ENCODE measurements at places on chromosomes 12 and 14.

GRCh38 chr12:45637706-45638105, 91.8 kb upstream of the ARID2 start:
- no peak for DNase-seq

- no peak for DNase-seq
Measured at GRCh38 chr14:33280646-33281045, 342.0 kb downstream of the NPAS3 start.

DNA sequence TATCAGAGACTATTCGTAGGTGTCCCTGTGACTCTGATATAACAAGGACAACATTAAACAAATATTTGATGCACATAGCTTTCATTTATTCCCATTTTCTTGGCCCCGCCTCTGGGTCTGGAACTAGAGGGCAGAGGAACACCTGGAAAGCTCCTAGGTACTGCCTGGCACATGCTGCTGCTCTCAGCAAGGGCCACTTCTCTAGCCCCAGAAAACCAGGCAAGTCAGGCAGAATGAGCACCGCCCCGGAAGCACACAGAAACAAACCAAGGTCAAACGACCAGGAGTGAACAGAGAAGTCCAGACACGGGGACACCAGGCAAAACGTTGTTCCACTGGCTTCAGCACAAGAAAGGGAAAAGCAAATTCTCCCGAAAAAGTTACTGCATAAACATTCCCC, 76.1 kb downstream of the TTC7B start:
- DNase-seq = no peak

- DNase-seq = no peak
Measured at GRCh38 chr12:49260166-49260565, 4.7 kb upstream of the TUBA1C start.

GRCh38 chr12:124479680-124480468, 87.5 kb downstream of the NCOR2 start:
- no peak for DNase-seq

GRCh38 chr14:76581592-76581991, 179.7 kb upstream of the VASH1 start:
- DNase-seq = no peak

DNA sequence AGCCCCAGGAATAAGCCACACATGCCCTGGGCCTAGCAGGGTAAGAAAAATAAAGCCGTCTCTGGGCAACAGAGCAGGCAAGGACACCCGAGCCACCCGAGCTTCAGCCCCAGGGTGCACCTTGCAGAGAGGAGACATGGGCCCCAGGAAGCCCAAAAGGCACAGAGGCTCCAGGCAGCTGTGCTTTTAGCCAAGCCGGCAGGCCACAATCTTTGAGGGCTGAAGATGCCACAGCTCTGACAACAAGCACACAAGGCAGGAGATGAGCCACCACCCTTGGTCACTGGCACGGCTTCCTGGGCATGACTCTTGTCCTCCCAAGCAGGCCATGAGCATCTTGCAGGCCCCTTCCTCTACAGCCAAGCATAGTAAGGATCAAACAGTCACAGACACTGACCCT, 86.3 kb downstream of the ITPK1 start:
- no peak for DNase-seq

GRCh38 chr12:25253371-25254068, 2.8 kb upstream of the KRAS start:
- no peak for DNase-seq

- no peak for DNase-seq
Measured at GRCh38 chr12:69423037-69423905, 46.9 kb upstream of the FRS2 start.

DNA sequence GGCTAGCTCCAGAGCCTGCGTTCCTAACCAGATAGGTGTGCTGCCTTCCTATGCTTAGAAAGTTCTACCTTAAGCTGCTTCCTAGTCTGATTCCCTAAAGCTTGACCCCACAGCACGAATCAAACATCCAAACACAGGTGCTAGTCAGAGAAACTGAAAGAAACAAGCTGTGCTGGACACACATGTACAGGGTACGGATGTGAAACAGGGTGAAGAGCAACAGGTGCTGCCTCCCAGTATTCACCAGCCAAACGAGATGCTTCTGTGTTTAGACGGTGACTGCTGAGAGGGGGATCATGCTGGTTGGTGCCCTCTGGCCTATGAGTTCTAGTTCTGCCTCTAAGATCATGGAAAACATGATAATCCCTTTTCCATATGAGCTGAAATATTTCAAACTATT, 105.3 kb downstream of the GRIP1 start:
- no peak for DNase-seq
